ENCODE measurements at places on chromosomes 1 and 21. TPM values are rescaled to one million over a fixed set of nuclear protein-coding genes. Genes with fewer than 3 reads are reported as not detected.

Gene LHX8
- not detected for total RNA-seq

DNA sequence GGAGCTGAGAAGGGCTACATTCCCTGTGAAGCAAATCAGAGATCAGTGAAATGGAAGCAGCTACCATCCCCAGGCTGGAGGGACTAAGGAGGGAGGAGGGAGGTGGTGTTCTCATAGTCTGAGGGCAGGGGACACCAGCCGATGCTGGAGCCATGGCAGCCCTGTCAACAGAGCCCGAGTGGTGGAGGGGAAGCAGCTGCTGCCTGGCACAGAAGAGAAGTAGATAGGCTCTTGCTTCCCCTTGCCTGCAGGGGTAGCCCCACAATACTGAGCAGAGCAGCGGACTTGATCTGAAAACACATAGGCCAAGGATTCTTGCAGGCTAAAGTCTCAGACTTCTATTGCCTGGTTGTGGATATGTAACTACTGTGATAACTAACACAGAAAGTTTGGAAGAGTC lies 255.1 kb downstream of the FGGY start:
- no peak for DNase-seq

- DNase-seq, result peak; percentile 52
These were observed 85.6 kb downstream of the GDAP2 start for GRCh38 chr1:117843791-117844190.

GRCh38 chr1:204046346-204046745 lies 26.6 kb upstream of the SOX13 start:
- DNase-seq, result no peak

GRCh38 chr1:33393524-33393923 lies 37.4 kb downstream of the PHC2 start:
- no peak for DNase-seq

Gene OLIG2
- not detected for total RNA-seq

Gene DSCAM
- total RNA-seq, result not detected

DNA sequence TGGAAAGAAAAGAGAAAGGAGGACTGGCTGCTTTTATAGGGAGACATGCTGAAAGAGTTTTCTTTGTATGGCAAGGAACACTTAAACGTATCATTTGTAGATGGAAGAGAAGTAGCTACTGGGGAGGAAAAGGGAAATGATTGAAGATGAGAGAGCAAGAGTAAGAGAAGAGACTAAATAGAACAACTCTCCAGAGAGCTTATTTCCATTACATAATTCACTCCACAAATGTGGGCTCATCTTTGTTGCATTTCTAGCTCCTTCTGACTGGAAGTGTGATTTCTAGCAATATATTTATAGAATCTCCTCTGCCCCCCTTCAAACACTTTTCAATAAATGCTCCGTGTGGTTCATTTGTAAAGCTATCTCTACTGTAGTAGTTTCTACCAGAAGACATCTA lies 71.0 kb downstream of the ST6GALNAC5 start:
- DNase-seq, result no peak

GRCh38 chr1:183590244-183591191 lies at the start of gene NCF2:
Gene NCF2, minus strand, starts transcription at chr1:183590459. Its CDS starts 130 bp downstream, at chr1:183590329.
- no peak for DNase-seq

GRCh38 chr1:112877750-112878149 lies 78.2 kb downstream of the SLC16A1 start:
- DNase-seq, result peak; percentile 20

GRCh38 chr1:193322211-193322610 lies 135.8 kb upstream of the B3GALT2 start:
- DNase-seq, result peak; percentile 76

Gene SLAMF7
- 0.46 TPM for total RNA-seq

GRCh38 chr1:7198664-7199063 lies 413.4 kb downstream of the CAMTA1 start:
- DNase-seq, result no peak

GRCh38 chr1:41672173-41672572 lies 187.7 kb upstream of the EDN2 start:
- peak; percentile 94 for DNase-seq

Gene GPR25
- not detected for total RNA-seq

Gene TTC39A
- total RNA-seq, result 12.3 TPM

GRCh38 chr1:217331698-217332097 lies 299.2 kb downstream of the GPATCH2 start:
- no peak for DNase-seq

- DNase-seq, result no peak
These were observed 371.8 kb upstream of the POU3F1 start for GRCh38 chr1:38418195-38419030.

Gene F13B
- not detected for total RNA-seq

GRCh38 chr21:38954588-38955004 lies 148.9 kb downstream of the ETS2 start:
- DNase-seq, result no peak

DNA sequence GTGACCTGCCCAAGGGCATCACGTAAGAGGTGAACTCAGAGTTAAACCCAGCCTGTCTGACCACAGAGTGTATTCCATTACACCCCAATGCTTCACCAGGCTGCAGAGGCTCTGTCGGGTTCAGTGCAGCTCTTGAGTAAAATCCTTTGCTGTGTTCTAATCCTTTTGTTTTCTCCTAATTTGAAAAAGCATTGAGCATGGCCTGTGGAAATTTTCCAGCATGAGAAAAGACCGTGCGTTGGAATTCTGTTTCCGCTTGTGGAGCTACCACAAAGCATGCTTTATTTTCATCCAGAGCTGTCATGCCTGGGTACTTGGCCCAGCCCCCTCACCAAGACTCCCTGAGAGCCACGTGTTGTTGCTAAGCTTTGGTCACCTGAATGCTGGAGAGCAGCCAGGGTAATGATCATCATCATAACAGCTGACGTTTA lies 317.6 kb downstream of the PRDM2 start:
- DNase-seq, result peak; percentile 26

Gene PTGFR
- 7.8 TPM for total RNA-seq
